ENCODE measurements at places on chromosomes 12 and 14. TPM values are rescaled to one million over a fixed set of nuclear protein-coding genes. Genes with fewer than 3 reads are reported as not detected.

DNA sequence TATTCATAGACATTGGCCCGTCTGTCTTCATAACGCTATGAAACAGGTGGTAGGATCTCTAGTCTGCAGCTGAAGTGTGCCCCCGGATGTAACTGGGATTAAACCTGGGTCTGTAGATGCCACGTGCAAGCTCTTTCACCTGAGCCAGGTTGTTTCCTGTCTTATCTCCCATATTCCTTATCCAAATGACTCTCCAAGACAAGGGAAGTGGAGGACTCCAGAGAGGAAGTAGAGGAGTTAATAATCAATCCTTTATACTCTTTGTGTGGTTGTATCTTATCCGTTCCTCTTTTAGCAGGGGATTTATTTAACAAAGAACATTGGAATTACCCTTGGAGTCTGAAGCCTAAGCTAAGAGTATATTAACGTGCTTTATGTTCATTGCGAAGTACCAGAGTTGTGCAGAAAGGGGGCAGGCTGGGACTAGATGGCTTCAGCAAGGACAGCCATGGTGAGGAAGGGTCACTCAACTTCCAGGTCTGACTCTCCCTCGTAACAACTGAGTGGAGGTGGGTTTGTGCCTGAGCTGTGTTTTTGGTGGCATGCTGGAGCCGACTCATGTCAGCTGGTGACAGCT is 82.8 kb downstream of the RIN3 start:
- no peak for DNase-seq

GRCh38 chr12:10033783-10034545 is 3.5 kb downstream of the CLEC9A start:
- DNase-seq, result no peak

- DNase-seq, result no peak
These were observed 90.2 kb upstream of the USP44 start for GRCh38 chr12:95641299-95641952.

DNA sequence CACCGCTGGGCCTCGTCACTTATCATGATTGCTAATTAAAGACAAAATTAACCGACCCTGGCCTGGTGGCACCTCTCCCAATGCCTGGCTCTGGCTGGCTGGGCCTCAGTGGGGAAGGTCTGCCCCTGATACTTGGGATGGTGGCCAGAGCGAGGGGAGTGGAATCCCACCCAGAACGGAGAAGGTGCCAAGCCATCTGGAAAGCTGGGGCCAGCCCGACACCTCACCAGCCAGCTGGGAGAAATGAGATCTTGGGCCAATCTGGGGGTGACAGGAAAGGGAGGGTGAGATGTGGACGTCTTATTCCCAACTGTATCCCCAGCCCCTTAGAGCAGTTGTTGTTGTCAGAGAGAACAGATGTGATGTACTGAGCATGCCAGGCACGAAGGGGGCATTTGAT is 215.0 kb upstream of the PWP1 start:
- no peak for DNase-seq

DNA sequence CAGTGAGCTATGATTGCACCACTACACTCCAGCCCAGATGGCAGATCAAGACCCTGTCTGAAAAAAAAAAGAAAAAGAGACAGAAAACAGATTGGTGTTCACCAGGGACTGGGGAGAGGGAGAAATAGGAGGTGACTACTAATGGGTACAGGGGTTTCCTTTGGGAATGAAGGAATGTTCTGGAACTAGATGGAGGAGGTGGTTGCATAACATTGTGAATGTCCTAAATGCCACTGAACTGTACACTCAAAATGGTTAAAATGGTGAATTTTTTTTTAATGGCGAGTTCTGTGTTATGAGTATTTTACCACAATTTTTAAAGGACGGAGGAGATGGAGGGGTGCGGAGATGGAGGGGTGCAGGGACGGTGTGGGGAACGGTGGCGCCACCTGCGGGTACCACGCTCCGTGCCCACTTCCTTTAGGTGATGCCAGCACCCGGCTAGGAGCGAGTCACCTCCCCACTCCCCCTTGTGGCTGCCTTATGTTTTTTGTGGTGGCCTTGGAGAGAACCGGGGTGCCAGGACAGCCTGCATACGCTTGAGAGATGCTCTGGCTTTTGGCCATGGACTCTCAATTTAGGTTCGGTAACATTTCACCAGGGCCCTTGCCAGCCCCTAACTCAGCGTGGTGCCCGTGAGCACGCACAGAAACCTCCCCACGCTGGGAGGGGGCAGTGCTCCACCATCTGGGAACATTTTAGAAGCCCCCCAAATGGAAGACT is 16.1 kb downstream of the UBC start:
- DNase-seq, result peak; percentile 74

- DNase-seq, result no peak
These were observed 18.4 kb downstream of the SETD3 start for GRCh38 chr14:99462210-99462609.

- peak; percentile 83 for DNase-seq
These were observed 109.9 kb downstream of the NCOR2 start for GRCh38 chr12:124457287-124458219.

DNA sequence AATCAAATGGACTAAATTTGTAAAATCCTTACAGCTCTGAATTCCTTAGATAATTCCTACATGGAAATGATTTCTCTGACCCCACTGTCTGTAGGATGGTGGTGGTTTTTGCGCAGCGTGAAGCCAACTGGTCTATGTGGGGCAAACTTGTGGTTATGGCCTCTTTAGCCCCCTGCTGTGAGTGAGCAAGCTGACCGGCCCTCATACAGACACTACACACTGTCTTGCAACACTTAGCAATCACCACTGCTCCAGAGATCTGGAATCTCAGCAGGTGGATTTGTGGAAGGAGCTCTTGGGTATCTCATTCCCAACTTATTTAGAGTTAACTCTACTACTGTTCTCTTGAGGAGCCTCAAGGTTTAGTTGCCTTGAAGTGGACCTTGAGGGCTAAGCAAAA is 70.2 kb downstream of the SCN8A start:
- no peak for DNase-seq

GRCh38 chr14:64646103-64646502 is 58.1 kb upstream of the PLEKHG3 start:
- no peak for DNase-seq

GRCh38 chr14:91947475-91948184 is at the start of gene FBLN5:
Gene FBLN5, minus strand, starts transcription at chr14:91947694. Its CDS starts 465 bp downstream, at chr14:91947229.
- DNase-seq, result peak; percentile 88

DNA sequence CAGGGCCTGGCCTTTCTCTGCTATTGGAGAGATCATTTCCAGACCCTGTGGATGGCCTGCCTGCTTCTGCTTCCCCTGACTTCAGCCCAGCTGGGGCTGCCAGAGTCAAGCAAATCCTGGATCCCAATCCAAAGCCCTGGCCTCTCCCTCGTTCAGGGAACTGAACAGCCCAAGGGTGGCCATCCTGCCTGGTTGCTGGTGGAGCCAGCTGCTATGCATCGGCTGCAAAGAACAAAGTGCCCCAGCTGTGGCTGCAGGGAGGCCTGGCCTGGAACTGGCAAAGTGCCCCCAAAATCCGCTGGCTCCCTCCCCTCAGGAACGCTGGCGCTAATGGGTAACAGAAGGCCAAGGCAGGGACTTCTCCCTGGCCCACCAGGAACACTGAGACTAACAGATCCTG is 56.4 kb downstream of the LRRC74A start:
- no peak for DNase-seq

DNA sequence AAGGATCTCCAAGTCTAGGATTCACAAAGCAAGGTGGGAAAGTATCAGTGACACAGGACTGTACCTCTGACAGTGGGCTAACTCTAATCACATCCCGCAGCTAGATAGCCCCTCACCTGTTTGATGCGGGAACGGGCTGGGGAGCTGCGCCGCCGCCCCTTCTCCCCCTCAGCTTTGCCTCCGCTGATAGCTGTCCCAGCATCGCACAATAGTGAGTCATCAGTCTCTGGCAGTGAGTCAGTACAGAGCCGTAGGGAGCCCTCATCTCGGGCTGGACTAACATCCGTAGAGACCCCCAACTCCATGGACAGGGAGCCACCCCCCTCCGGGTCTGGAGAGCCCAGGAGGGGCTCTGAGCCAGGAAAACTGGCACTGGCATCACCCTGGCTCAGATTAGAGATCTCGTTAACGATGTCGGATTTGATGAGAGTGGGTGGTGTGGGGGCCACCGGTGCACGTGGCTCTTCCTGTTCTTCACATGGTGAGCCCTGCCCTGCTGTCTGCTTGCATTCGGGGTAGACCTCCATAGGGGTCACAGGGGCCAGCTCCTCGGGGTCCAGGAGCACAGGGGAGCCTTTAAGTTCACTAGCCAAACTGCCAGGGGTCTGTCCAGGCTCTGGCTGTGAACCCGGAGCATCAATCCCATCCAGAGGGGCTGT is 10.9 kb downstream of the KMT2D start:
- DNase-seq, result no peak

GRCh38 chr14:28773861-28774691 is 7.5 kb downstream of the FOXG1 start:
- DNase-seq, result no peak

- no peak for DNase-seq
These were observed 74.4 kb upstream of the FBRSL1 start for GRCh38 chr12:132415327-132416120.

GRCh38 chr14:81172353-81172752 is 48.4 kb downstream of the GTF2A1 start:
- DNase-seq, result no peak

- no peak for DNase-seq
These were observed 4.2 kb upstream of the PLEKHA5 start for GRCh38 chr12:19125325-19125724.

DNA sequence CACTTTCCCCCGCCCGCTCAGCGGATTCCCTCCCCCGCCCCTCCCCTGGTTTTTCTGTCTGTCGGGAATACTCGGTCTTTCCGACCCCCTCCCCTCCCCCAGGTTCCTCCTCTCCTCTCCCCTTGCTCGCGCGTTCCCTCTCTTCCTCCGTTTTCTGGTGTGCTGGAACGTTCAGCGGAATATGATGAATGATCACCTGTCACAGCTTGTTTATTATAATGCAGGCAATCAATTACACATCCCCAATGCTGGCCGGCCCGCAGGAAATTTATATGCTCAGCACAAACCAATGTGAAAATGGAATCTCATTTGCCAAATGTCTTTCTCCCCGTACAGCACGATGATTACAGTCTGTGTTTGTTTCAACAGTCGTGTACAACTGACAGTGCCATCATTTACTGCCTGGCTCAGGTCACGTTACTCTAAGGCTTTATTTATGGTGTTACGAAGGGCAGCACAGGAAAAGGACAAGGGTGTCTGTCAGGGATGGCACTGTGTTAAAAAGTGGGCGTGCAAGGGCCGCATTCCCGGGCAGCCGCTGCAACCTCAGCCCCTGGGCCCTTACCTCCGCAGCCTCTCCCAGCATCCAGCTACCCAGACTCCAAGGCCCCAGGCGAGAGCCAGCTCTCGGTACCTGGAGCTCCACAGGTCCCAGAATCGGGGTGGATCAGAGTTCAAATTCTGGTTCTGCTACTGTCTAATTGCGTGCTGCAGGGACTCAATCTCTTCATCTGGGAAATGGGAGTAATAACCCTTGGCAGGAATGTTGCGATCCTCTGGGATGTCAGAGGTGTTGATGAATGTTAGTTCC is 24.7 kb upstream of the MAP1LC3B2 start:
- no peak for DNase-seq

DNA sequence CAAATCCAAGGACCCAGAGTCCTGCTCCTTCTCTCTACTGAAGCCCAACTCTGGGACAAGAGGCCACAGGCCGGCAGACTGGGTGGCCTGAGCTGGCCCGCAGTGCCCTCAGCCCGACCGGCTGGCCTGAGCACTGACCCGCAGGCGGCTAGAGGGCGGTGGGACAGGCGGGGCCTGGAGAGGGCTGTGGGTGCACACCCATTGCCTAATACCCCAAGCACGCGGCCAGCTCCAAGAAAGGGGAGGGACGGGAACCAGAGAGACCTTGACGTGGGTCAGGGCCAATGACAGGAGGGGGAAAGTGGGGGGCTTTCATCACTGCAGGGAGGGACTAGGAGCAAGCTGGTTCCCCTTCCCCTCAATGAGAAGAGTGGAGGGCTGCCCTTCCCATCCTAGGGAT is 2.0 kb upstream of the WNT10B start:
- DNase-seq, result no peak

GRCh38 chr12:3304436-3305165 is 186.4 kb upstream of the PRMT8 start:
- DNase-seq, result no peak

GRCh38 chr12:122312926-122313325 is 46.6 kb upstream of the VPS33A start:
- DNase-seq, result no peak

DNA sequence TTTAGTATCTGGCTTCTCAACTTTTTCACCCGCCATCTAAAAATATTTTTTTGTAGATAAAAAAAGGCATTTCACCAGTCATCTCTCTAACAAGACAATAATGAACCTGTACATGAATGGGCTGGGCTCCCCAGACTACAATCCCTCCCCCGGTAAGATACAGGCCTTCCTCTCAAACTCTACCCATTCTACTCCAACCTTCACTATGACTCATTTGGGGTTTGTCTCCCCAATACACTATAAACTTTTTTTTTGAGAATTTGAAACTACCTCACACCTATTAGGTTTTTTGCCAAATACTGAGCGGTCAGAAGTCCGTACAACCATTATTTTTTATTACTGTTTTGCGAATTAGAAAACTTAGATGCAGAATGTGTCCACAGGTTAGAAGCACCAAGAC is 784 bp downstream of the RPL6 start:
- no peak for DNase-seq

- peak; percentile 63 for DNase-seq
These were observed 18.9 kb upstream of the POC1B start for GRCh38 chr12:89544681-89545184.

GRCh38 chr12:123171967-123172366 is 21.1 kb upstream of the PITPNM2 start:
- DNase-seq, result no peak

- no peak for DNase-seq
These were observed 61.6 kb upstream of the DAAM1 start for GRCh38 chr14:59126714-59127436.

DNA sequence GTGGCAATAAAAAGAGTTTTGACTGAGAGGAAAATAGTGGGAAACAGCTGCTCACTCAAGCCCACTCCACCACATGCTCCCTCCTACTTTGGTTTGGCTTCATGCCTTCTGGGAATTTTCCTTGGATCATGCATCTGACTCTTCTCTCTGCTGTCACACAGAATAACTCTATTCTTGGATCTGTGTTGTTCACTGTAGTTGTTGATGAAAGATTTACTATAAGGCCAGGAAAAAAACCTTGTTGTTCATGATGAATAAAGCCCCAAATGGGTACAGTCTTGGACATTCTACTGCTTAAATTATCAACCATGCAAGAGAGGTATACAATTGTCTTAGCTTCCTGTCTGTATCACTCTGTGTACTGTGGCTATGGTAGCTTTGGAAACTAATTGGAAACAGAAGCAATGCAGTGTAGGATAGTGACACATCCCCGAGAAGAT is 70.5 kb downstream of the TMX1 start:
- no peak for DNase-seq

The KRT3 gene
- not detected for total RNA-seq

The CDH24 gene
- total RNA-seq, result 7.8 TPM

The RPL10L gene
- not detected for total RNA-seq

The FAM90A1 gene
- total RNA-seq, result 0.43 TPM

The RNASE3 gene
- not detected for total RNA-seq

The EIF2S3B gene
- total RNA-seq, result 0.52 TPM

The CARMIL3 gene
- total RNA-seq, result 0.96 TPM

The NTF3 gene
- 0.93 TPM for total RNA-seq

The ZCRB1 gene
- 36.2 TPM for total RNA-seq

The KCNJ8 gene
- 20.9 TPM for total RNA-seq

The PIWIL1 gene
- not detected for total RNA-seq

Data from upper lobe of right lung (tissue), 1 donor.